ENCODE measurements at places on chromosomes 11 and 22. TPM values are rescaled to one million over a fixed set of nuclear protein-coding genes. Genes with fewer than 3 reads are reported as not detected.

KRTAP5-8 gene
- total RNA-seq: not detected

TRIM6 gene
- 3.3 TPM for total RNA-seq

KAT5 gene
- total RNA-seq: 38.5 TPM

COA4 gene
- 57.2 TPM for total RNA-seq
